AG09309 (cell line): ENCODE measurements at places on chromosomes 4 and X.

GRCh38 chrX:74230094-74230493, 73.9 kb upstream of the ZCCHC13 start:
- DNase-seq = no peak

GRCh38 chr4:127533028-127533700, 99.6 kb upstream of the INTU start:
- no peak for DNase-seq

- DNase-seq = peak; percentile 41
Measured at GRCh38 chrX:53476371-53476770, 42.2 kb upstream of the HSD17B10 start.

DNA sequence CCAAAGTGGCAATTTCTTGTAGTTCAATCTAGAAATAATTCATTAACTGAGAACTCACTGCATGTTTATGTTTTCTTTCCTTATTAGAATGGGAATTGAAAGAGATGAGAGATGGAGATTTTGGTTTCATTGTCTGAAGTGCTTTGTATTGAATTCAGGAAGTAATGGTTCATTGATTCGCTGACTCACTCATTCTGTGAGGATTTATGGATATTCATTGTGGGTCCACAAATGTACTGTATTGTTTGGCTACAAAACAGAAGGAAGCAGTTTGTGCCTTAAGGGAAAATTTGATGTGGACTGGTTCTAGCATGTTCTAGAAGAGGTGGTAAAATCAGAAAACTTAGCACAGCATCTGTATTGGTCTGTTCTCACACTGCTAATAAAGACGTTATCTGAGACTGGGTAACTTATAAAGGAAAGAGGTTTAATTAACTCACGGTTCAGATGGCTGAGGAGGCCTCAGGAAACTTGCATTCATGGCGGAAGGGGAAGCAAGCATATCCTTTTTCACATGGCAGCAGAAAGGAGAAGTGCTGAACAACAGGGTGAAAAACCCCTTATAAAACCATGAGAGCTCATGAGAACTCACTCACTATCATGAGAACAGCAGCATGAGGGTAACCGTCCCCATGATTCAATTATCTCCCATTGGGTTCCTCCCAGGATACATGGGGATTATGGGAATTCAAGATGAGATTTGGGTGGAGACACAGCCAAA, 132.3 kb upstream of the VCX3A start:
- no peak for DNase-seq

- DNase-seq = no peak
Measured at GRCh38 chr4:156193800-156194199, 240.1 kb upstream of the CTSO start.

- DNase-seq = no peak
Measured at GRCh38 chr4:28754376-28754775, 1893.7 kb downstream of the STIM2 start.

- no peak for DNase-seq
Measured at GRCh38 chr4:40623707-40624106, 6.0 kb downstream of the RBM47 start.

GRCh38 chr4:18777190-18777930, 755.8 kb upstream of the LCORL start:
- no peak for DNase-seq

GRCh38 chrX:78092296-78092695, 11.8 kb upstream of the PGK1 start:
- no peak for DNase-seq

DNA sequence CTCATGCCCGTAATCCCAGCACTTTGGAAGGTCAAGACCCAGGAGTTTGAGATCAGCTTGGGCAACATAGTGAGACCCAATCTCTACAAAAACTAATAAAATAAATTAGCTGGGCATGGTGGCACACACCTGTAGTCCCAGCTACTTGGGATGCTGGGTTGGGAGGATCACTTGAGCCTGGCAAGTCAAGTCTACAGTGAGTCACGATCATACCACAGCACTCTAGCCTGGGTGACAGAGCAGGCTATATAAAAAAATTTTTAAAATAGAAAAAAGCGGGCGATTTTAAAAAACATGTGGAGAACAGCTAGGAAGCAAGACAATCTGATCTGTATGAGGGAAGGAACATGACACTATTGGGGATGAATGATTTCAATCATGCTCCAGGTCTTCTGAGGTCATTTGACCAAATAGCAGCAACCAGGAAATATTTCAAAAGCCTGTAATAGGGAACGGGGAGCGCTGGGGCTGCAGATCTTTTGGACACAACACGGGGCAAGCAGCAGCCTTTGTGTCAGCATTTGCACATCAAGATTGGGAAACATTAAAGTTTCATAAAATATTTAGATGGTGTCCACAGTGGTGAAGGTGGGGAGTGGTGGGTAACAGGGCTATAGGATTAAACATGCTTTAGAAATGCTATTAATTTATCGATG, 48.3 kb upstream of the GUCY1A1 start:
- no peak for DNase-seq

GRCh38 chr4:165874791-165875371, 1.8 kb downstream of the TLL1 start:
- DNase-seq = no peak

DNA sequence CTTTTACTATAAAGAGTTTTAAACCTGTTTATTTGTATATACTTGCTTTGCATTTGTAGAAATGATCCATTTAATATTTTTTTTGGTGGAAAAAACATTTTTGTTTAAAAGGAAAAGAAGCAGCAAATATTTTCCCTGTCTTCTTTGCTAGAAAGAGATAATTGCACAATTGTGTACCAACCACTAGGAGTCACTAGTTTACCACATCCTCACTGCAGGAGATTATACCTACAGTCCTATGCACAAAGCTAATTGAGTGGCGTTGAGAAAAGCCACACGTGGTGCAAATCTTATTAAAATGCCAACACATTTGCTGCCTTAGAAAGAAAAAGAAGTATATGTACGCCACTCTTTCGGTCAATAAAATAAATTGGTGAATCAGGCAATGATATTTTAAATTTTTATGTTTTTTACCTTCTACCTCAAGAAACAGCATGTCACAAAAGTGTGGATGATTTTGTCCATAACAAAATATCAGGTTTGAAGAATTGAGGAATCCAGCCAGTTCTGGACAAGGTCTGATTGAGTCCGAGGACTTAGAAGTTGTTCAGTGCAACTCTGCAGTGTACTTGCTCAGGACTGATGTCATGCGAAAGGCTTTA, 102.9 kb downstream of the GRXCR1 start:
- DNase-seq = no peak

DNA sequence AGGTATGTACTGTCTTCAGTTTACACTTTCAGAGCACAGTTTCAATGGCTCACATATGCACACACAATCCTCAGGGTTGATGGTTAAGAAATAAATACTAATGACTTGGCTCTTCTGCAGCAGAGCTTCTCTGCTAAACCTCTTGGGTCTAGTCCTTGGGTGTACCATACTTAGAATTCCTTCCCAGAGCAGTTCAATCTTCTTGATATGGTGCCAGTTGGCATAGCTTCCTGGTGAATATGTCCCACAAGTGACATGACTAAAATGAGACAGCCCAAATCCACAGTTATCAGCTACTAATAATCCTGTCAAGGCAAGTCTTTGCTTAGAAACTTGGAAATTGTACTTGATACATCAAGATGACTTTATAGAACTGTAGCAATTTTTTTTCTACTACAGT, 654.4 kb downstream of the IQCM start:
- DNase-seq = peak; percentile 28

DNA sequence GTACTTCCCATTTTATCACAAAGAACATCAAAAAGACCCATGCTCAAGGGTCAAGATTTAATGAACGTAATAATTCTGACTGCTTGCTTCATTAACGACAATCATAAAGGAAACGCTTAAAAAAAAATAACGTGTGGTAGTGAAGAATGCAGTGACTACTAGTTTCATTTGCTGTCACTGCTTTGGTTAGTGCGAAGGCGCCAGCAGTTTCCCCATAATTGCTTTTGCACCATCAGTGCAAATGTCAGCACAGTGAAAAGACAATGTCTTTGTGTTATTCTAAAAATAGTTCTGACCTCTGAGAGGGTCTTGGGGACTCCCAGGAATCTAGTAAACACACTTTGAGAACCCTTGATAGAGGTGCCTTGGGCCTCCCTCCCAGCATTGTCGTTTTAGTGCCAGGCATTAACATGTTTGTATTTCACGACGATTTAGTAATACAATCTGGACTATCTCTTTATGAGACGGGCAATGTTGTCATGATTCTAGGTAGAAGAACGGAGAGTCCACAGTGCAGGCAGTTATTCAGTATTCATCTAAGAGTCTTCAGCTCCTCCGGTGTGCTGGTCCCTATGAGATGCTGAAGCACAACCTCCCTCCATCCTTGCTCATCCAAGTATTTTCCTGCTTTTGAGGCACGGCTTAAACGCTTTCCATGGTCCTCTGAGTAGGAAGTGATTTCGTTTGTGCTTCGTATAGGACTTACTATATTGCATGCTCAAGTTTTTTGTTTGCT, 71.0 kb downstream of the AFF1 start:
- DNase-seq = no peak

GRCh38 chrX:52361941-52362340, 6.9 kb upstream of the XAGE2 start:
- no peak for DNase-seq

DNA sequence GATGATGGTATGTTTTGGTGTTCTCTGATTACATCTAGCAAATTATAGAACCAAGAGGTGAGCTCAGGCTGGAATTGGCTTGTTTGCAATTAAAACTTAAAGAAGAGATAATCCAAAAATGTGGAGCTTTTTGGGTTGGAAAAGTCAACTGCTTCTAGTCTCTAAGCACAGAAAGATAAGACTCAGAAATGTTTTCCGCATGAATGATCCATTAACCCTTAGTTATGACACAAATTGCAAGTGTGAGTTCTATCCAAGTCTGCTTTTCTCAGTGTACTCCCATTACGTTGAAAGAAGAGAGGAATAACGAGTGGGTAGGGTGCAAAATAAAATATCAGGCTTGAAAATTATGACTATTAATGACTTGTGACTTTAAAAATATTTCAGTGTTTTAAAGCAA, 38.5 kb downstream of the HPGD start:
- no peak for DNase-seq

DNA sequence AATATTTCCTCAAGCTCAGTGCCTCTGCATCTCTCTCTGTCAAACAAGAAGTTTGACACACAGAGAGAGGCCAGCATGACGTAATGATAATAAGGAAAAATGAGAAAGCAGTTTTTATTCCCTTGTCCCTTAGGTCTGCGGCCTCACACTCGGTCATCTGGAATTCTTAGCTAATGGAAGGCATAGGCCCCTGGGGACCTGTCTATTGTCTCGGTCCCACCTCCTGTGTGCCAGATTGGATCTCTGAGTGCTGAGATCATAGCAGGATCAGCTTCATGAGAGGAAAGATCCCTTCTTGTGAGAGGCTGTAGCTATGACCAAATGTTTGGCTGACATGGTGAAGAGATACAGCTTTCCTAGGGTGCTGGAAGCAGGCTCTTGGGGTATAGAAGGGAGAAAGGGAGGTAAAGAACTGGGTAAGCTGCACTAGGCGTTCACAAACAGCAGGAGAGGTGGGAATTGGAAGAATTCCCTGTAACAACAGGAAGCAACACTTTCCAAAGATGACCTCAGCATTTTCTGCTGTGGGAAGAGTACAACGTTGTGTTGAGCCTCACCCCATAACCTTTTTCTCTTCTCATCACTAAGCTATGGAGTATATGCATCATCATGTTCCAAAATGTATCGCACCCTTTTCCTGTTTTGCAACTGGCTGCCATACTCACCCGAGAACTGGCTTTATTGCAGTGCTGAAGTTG, 20.2 kb downstream of the TMEM31 start:
- DNase-seq = peak; percentile 23

DNA sequence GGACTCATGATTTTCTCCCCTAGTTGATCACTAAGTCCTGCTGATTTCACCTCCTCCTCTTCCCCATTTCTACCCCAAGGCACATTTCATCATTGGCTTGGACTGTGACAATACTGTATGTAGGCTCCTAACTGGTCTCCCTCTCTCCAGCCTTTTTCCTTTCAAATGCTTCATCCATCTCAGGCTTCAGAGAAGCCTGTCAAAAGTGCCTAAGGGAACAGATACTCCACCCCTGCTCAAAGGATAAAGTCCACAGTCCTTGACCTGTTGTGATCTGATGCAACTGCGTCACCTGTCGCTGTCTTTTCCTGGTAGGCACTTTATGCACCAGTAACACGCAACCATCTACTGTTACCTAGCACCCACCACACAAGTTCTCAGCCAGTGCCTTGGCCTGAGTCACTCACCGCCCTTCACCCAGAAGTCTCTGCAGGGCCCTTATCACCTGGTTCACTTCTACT, 12.8 kb downstream of the SCARB2 start:
- no peak for DNase-seq

DNA sequence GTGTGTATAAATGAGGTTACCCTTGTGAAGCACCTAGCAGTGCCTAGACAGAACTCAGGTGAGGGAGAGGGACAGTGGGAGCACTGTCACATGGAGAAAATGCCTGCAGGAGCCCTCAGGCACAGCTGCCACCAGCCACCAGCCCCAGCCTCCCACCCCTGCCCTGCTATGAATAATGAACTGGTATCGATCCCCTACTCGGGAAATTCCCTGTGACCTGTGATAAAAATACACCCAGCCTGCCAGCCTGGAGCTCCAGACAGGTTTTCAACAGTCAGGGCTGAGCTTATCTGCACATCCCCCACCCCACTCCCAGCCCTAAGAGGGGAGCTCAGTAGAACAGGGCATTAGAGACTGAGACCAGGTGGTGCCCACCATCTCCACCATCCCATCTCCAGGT, 159.6 kb upstream of the PJA1 start:
- no peak for DNase-seq
